ENCODE measurements at places on chromosomes 3 and 15.

- DNase-seq = no peak
- no peak overlapping the region for H3K4me3 ChIP-seq
- H3K36me3 ChIP-seq = no peaks in the 10 kb centered on the region
These were observed 766.3 kb downstream of the ZNF385D start for GRCh38 chr3:20984594-20985205.

- H3K27ac ChIP-seq = no peak overlapping the region
- H3K4me1 ChIP-seq = peaks cover 16% of the 10 kb centered on the region
- no peak overlapping the region for H3K4me3 ChIP-seq
- H3K36me3 ChIP-seq = no peaks in the 10 kb centered on the region
These were observed 1.9 kb upstream of the CCDC9B start for GRCh38 chr15:40342416-40343320.

GRCh38 chr3:126850370-126851085, 132.4 kb upstream of the PLXNA1 start:
- no peaks in the 10 kb centered on the region for H3K27me3 ChIP-seq
- DNase-seq = no peak
- H3K4me3 ChIP-seq = no peak overlapping the region

DNA sequence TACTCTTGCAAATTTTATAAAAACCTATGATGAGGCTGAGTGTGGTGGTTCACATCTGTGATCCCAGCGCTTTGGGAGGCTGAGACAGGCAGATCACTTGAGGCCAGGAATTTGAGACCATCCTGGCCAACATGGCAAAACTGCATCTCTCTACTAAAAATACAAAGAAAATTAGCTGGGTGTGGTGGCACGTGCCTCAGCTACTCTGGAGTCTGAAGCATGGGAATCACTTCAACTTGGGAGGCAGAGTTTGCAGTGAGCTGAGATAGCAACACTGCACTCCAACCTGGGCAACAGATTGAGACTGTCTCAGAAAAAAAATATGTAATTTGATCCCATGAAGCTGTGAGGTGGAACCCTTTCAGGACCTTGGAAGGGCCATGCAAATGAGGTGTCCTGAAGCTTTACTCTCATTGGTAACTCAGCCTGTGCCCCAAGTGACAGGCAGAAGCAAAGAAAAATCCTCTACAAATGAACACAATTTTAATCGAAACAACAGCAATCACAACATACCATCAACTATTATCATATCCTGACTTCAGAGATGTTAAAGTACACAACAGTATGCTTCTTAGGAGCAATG, 84.6 kb upstream of the CDV3 start:
- H3K27me3 ChIP-seq = no peaks in the 10 kb centered on the region
- H3K4me1 ChIP-seq = peaks cover 41% of the 10 kb centered on the region
- no peak overlapping the region for H3K4me3 ChIP-seq
- H3K36me3 ChIP-seq = no peaks in the 10 kb centered on the region
- no peak overlapping the region for H3K27ac ChIP-seq

- H3K27me3 ChIP-seq = no peaks in the 10 kb centered on the region
- H3K27ac ChIP-seq = no peak overlapping the region
- H3K4me3 ChIP-seq = no peak overlapping the region
- no peak for DNase-seq
- H3K4me1 ChIP-seq = no peaks in the 10 kb centered on the region
- H3K36me3 ChIP-seq = no peaks in the 10 kb centered on the region
These were observed 78.6 kb upstream of the ADAMTS9 start for GRCh38 chr3:64766440-64766839.

DNA sequence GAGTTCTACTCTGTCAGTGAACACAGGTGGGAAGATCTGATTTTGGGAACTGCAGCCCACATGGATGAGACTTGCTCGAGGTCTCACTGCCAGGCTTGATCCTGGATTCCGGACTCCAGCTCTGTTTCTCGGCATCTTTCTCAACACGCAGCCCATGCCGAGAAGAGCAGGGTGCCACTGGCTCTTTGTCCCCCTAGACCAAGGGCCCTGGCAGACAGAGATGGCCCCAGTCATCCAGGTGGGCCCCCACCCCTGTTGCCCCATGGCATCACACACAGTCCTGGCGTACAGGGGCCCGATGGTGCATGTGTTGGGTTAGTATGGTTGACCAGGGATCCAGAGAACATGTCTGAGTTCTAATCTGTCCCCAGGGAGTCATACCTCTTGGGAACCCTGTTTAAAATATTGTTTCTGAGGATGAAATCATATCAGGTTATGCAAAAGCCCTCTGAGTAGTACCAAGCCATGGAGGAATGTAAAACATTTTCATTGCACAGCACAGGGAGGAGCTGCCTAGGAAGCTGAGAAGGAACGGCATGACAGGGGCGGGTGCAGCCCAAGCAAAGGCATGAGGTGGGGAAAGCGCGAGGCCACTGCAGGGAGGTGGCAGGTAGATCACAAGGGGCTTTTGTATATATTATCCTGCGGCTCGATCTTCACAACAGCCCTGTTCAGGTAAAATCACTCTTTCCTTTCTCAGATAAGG, 320.6 kb downstream of the UACA start:
- no peaks in the 10 kb centered on the region for H3K27me3 ChIP-seq
- DNase-seq = no peak
- H3K4me3 ChIP-seq = no peak overlapping the region
- no peaks in the 10 kb centered on the region for H3K36me3 ChIP-seq

DNA sequence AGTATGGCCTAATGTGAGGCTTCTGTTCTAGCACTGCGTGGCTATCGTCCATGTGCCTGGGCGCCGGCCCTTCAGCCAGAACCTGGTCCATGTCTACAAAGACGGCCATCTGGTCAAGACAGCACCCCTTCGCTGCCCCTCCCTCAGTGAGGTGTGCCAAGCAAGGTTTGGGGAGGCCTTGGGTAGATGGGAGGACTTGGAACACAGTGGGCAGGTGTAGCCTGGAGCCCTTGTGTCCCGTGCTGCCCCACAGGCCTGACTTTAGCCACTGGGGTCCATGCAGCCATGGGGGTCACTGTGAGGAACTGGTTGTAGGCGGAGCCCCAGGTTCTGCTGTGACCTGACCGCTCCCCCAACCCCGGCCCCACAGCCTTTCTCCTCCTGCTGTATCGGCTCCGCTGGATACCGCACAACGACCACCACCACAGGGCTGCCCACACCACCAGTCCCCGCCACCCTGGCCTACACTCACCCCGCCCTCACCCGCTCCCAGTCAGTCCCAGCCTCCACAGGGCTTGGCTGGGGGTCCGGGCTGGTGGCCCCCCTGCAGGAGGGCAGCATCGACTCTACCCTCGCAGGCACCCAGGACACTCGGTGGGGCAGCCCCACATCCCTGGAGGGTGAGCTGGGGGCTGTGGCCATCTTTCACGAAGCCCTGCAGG, 16.6 kb downstream of the NBEAL2 start:
- H3K27me3 ChIP-seq = no peaks in the 10 kb centered on the region
- H3K4me3 ChIP-seq = no peak overlapping the region

DNA sequence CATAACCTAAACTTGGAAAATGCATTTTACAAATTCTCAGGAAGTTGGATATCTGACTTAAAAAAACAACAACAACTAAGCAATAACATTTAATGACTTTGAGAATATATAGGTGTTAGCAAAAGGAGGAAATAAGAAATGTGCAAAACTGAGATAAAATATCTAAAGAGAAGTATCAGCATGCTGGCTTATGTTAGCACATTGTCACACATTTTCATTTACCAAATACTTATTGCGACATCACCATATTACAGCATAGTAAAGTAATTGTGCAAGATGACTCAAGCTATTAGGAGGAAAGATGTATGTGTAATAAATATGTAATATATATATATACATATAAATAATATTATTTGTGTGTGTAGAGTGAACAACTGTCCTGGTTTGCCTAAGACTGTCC, 9.2 kb downstream of the PTX3 start:
- no peak overlapping the region for H3K27ac ChIP-seq
- no peaks in the 10 kb centered on the region for H3K36me3 ChIP-seq
- no peak overlapping the region for H3K4me3 ChIP-seq
- no peak for DNase-seq
- no peaks in the 10 kb centered on the region for H3K27me3 ChIP-seq
- H3K4me1 ChIP-seq = no peaks in the 10 kb centered on the region

- peaks cover 20% of the 10 kb centered on the region for H3K4me1 ChIP-seq
- no peaks in the 10 kb centered on the region for H3K36me3 ChIP-seq
- no peaks in the 10 kb centered on the region for H3K27me3 ChIP-seq
- no peak for DNase-seq
These were observed 3.9 kb upstream of the PARP14 start for GRCh38 chr3:122676759-122677158.

DNA sequence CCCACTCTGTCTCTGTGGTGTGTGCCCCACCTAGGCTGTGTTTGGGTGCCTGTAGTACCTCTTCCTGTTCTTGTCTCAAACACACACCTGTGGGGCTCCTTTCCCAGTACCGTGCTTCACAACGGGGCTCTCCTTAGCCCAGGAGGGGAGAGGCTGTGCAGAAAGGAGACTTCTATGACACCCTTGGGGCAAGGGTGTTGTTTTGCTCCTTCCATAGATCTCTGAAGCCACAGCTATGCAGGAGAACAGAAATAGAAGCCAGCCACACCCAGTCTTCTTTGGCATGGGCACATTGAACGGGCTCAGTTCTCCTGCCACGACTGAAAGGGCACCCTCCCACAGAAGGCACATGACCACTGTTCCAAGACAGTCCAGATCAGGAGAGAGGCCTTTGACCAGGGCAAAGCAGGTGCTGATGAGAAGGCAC, 74.3 kb downstream of the LIPC start:
- no peak for DNase-seq
- no peaks in the 10 kb centered on the region for H3K27me3 ChIP-seq
- H3K4me3 ChIP-seq = no peak overlapping the region
- peaks cover 17% of the 10 kb centered on the region for H3K4me1 ChIP-seq
- no peak overlapping the region for H3K27ac ChIP-seq
- H3K36me3 ChIP-seq = no peaks in the 10 kb centered on the region

GRCh38 chr3:142690613-142691012, 33.2 kb upstream of the TRPC1 start:
- no peaks in the 10 kb centered on the region for H3K27me3 ChIP-seq
- H3K36me3 ChIP-seq = no peaks in the 10 kb centered on the region
- H3K4me1 ChIP-seq = no peaks in the 10 kb centered on the region
- H3K27ac ChIP-seq = no peak overlapping the region

- DNase-seq = no peak
- no peaks in the 10 kb centered on the region for H3K36me3 ChIP-seq
- H3K27ac ChIP-seq = no peak overlapping the region
- peaks cover 5% of the 10 kb centered on the region for H3K4me1 ChIP-seq
- H3K27me3 ChIP-seq = no peaks in the 10 kb centered on the region
- H3K4me3 ChIP-seq = no peak overlapping the region
These were observed 36.3 kb upstream of the TSC22D2 start for GRCh38 chr3:150371741-150372254.

DNA sequence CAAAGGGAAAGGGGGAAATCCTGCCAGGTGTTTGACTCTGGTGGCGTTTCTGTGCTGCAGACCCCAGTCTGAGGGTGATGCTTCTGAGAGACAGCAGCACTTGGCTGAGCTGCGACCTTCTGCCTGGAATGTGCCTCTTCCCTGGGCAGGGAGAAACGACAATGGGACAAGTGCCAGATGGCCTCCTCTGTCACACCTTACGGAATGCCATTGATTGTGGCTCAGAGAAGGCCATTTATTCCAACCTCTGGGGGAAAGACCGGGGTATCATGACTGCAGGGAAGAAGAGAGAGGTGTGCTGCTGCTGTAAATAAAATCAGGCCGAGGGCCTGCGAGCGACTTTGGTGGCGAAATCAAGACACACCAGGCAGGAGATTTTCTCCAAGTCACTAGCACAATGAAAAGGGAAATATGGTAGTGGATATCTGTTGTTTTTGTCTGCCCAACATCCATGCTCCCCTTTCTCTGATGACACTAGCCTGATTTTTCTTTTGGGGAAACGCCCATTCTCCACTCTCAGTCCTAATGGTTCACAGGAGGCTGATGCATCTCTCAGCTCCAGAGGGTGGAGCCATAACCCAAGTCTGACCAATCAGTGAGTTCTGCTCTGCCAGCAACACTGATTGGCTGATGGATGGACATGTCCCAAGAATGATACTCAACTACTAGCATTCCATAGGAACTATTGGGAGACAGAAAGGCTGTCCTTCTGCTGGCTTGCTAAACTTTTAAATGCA, 336.1 kb downstream of the FOXP1 start:
- H3K27ac ChIP-seq = no peak overlapping the region
- no peak for DNase-seq
- H3K36me3 ChIP-seq = no peaks in the 10 kb centered on the region
- H3K4me1 ChIP-seq = peaks cover 25% of the 10 kb centered on the region
- H3K27me3 ChIP-seq = no peaks in the 10 kb centered on the region
- H3K4me3 ChIP-seq = no peak overlapping the region

DNA sequence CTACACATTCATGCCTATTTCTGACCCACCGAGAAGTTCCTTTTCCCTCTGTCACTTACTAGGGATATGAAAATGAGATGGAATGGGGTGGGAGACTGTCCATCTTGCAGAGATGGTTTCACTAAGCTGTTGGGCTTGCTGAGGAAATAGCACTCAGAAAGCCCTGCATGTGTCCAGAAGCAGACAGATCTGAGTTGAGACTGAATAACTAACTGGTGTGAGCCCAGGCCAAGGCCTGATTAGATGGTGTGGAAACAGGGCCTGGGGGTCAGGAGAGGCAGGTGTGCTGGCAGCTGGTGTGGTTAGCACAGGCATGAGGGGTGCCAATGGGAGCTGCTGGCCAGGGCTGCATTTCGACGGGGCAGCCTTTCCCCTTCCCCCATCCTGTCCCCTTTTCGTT, 72.1 kb downstream of the CLSTN2 start:
- H3K4me1 ChIP-seq = no peaks in the 10 kb centered on the region
- H3K27me3 ChIP-seq = no peaks in the 10 kb centered on the region
- no peak for DNase-seq
- H3K27ac ChIP-seq = no peak overlapping the region
- H3K36me3 ChIP-seq = no peaks in the 10 kb centered on the region

DNA sequence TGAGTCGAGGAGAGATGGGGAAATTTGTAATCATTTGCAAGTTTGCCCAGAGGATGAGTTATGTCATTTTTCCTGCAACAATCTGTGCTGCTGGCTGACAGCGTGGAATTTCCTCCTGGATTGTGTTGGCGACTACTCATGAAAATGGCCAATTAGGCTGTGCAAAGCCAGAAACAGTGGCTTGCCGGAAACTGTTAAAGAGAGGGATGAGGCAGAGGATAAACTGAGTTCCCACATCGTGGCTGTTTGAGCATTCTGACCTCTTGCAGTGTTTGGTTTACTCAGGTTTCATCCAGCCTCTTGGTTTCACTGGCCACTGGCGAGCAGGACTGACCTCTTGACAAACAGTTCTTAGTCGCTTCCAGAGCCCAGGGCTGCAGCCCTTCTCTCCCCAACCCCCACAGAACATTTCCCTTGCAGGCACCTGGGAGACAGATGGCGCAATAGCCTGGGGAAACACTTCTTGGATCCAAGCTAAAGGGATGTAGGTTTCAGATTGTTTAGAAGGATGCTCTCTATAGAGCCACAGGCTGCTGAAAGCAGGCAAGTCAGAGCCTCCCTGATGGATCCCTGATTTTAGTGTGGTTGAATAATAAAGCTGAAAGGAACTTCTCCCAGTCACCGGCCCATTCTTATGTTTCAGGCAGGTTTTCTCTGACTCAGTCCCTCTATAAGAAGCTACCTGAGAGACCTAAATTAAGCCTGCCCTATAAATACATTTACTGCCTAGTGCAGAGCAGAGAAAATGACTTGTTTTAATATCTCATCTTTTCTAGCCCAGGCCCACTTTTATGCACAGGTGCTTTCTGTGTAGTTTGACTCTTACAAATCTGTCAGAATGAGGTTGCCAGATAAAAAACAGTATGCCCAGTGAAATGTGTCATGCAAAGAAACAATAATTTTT, 92.8 kb upstream of the UBE2E1 start:
- H3K27me3 ChIP-seq = no peaks in the 10 kb centered on the region
- no peak overlapping the region for H3K27ac ChIP-seq
- no peak overlapping the region for H3K4me3 ChIP-seq
- H3K4me1 ChIP-seq = no peaks in the 10 kb centered on the region
- H3K36me3 ChIP-seq = no peaks in the 10 kb centered on the region
- no peak for DNase-seq

Measured in CD8-positive, alpha-beta memory T cell (primary cell).